ENCODE measurements at places on chromosomes 4 and X. TPM values are rescaled to one million over a fixed set of nuclear protein-coding genes. Genes with fewer than 3 reads are reported as not detected.

- DNase-seq: no peak
Observed at GRCh38 chr4:61004651-61005170, 195.4 kb upstream of the ADGRL3 start.

ZAR1 gene
- polyA plus RNA-seq: not detected

CLDN34 gene
- 0.18 TPM for polyA plus RNA-seq

HSFX4 gene
- 0.25 TPM for polyA plus RNA-seq
